GM13976 (cell line): ENCODE measurements at places on chromosomes 5 and 9.

DNA sequence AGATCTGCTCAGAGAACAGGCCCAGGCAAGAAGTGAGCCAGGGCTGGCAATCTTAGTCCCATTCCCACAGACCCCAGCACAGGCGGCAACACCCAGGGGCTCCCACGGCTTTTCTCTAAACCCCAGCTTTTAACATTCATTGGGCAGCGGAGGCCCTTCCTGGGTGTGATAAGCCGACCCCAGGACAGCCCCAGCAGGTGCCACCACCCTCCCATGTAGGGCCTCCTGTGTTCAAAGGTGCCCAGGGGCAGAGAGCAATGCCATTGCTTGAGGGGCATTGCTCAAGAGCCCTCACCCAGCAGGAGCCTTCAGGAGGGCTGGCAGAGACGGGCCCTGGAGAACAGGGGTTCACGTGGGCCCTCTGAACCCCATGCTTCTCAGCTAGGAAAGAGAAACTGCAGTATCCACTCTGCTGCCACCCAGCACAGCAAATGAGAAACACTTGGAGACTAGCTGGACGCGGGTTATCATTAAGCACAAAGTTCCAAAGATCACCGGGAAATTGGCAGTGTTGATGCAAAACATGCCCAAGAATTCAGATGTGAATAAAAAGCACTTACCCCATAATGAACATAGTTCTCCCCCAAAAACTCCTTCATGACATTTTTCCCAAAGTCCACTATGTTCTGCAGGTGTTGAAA lies 13.9 kb downstream of the IPPK start:
- DNase-seq, result no peak

DNA sequence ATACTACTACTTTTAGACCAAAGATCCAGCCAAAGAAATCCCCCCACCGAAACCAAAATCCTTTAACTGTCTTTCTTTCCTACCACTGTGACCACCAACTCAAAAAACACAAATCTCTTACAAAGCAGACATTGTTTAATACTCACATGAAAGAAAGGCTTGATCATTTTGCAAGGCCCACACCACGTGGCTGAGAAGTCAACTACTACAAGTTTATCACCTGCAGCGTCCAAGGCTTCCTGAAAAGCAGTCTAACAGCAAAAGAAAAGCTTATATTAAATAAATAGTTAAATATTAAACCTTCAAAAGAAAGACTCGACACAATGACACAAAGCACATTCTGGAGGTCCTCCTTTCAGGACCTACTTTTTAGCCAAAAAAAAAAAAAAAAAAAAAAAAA lies 5.1 kb downstream of the TXN start:
- DNase-seq, result no peak

DNA sequence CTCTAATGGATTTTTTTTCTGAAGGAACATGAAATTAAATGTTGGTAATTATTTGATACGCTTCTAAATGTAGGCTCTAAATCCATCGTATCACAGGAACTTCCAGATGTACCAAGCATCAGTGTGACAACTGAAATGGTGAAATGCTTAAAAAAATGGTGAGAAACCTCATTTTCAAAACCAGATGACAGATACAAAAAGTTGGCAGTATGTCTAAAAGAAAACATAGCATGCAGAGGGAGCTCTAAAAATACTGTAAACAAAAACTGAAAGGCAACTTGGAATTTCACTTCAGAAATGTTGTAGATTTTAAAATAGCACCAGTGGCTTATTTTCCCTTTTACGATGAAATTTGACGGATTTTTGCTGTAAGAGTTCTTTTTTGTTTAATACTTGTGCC lies 1043.6 kb upstream of the WWC1 start:
- DNase-seq, result no peak

GRCh38 chr5:131932235-131932634 lies 13.2 kb downstream of the MEIKIN start:
- DNase-seq, result no peak

GRCh38 chr9:75490326-75490725 lies 400.1 kb upstream of the PCSK5 start:
- DNase-seq, result no peak

GRCh38 chr5:161134956-161135355 lies 282.9 kb upstream of the ATP10B start:
- DNase-seq, result no peak

GRCh38 chr9:110329639-110330230 lies 7.9 kb downstream of the TXNDC8 start:
- DNase-seq, result no peak

GRCh38 chr9:134515026-134515821 lies 126.4 kb upstream of the COL5A1 start:
- DNase-seq, result no peak

DNA sequence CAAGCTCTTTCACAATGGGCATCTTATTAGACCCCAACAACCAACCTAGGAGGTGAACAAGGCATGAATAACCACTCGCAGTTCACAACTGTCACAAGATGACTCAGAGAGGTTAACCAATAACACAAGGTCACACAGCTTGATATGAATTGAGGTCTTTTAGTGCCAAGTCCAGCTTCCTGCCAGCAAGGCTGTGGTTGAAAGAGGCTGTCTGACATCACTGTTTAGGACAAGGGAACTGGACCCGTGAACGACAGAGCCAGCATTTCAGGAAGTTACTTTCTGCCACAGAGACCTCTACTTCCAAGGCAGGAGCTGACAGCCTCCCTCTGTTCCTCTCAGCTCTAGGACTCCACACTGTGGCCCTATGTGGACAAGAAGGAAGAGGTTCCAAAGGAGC lies 53.4 kb upstream of the ALDH1B1 start:
- DNase-seq, result no peak

GRCh38 chr5:8843771-8844170 lies 702.1 kb downstream of the SEMA5A start:
- DNase-seq, result no peak
